ENCODE measurements at places on chromosomes 11 and 22.

GRCh38 chr11:2928605-2929530 is at the start of gene PHLDA2:
Gene PHLDA2, minus strand, starts transcription at chr11:2929420. Its CDS starts 56 bp downstream, at chr11:2929364.
- DNase-seq, result no peak

DNA sequence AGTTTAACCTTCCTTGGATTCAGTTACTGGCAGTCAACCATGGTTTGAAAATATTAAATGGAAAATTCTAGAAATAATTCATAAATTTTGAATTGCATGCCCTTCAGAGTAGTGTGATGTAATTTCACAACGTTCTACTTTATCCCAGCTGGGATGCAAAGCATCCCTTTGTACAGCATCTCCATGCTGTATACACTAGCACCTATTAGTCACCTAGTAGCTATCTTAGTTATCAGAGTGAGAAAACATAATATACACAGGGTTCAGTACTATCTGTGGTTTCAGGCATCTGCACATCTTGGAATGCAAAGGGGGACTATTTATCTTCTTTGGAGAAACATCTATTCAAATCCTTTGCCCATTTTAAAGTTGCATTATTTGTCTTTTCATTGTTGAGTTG is 30.8 kb downstream of the CBL start:
- DNase-seq, result no peak

GRCh38 chr11:61890529-61891330 is 615 bp downstream of the FADS3 start:
- DNase-seq, result no peak

DNA sequence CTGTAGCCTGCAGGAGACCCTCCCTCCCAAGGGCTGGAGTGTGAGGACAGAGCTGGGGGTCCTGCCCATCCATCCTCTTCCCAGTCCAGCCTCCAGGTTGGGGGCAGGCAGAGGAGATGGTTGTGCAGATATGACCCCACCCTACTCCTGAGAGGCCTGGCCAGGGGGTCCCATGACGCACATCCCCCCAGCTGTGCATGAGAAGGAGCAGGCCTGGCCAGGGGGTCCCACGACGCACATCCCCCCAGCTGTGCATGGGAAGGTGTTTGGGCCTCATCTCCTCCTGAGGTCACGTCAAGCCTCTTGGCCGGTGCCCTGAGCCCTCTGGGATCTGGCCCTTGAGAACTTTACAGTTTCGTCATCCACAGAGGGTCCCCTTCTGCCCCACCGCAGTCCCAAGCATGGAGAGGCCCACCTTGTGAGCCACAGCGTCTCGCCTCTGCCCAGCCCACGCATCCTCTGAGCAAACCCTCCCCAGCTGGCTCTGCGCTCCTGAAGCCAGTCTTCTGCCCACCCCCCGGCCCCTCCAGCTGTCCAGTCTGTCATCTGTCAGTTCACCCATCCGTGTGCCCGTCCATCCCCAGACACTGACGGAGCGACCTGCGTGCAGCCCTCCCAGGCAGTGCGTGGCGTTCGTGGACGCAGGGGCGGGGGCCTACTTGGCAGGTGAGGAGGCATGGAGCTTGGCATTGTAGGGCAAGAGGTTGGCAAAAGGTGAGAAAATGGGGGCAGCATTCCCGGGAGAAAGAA is 2.3 kb downstream of the ANO9 start:
- DNase-seq, result no peak

DNA sequence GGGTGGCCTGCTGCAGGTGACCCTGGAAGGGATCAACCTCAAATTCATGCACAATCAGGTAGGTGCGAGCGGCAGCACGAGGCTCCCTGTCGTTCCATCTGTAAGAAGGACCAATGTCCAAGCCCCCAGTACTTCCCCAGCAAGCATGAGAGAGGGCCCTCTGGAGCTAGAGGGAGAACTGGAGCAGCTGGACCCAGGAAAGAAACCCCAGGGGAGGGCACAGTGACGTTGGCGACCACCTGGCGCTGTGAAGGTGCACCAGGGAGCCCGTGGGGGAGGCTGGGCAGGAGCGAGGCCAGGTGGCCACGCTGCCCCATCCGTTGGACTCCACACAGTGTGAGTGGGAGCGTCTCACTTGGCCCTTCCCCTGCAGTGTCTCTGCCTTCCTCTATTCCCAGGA is 28.0 kb downstream of the MYBPC3 start:
- no peak for DNase-seq

DNA sequence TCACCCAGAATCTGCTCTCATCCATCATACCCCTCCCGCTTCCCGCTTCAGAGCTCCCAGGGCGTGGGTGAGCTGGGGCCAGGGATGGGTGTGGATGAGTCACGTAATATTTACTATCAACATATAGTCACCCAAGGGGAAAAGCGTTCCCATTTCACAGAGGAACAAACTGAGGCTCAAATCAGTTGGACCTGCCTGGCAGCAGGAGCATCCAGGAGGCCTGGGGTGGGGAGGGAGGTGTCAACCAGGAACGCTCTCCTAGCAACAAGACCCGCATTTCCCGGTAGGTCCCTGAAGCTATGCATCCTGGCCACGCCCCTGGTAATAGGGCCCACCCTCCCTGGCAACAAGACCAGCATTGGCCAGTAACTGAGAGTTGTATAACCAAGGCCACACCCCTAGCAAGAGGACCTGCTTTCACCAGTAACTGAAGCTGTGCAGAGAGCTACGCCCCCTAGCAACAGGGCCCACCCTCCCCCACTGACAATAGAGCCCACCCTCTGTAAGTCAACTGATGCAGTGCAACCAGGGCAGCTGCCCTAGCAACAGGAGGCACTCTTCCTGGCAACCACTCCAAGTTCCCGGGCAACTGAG is 32.7 kb upstream of the TXNRD2 start:
- DNase-seq, result no peak

DNA sequence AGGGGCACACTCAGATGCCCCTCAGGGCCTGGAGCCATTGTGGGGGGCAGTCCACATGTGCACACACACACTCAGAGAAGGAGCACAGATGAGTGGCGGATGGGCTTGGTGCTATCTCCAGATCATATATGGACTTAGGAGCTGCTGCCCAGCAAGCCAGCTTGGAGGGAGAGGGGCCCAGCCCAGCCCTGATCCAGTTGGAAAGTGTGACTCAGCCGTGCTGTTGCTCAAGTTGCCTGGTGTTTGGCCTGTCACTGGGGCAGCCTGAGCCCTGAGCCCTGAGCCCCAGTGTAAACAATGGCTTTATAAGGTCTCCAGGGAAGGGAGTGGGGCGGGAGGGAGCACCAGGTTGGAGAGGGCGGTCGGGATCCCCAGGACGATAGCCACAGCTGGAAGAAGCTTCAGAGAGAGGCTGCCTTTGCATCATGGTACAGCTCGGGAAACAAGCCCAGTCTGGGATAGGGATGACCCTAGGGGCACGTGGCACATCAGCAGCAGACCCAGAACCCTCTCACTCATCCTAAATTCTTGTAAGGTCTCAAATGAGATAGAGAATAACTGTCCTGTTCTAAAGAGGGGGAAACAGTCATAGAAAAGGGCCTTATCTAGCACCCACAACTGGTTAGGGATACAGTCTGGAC is 4.8 kb downstream of the SELENOM start:
- DNase-seq, result no peak

- DNase-seq, result no peak
These were observed 506.1 kb downstream of the BRD1 start for GRCh38 chr22:49321477-49322055.

DNA sequence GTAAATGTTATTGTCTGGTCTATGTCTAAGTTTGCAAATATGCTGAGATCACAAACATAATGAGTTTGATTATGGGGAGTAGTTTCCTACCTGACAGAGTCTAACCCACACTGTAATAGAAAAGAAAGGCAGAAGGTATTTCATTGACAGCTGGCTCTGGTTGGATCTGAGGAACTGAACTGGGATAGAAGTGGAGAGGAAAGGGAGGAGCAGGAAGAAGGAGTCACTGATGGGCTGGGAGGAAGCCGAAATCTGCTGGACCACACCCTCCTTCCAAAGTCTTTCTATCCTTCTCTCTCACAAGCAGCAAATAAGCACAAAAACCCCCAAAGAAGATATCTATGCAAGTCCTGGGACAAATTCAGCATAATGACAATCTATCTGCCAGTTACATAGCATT is 11.7 kb downstream of the BLID start:
- no peak for DNase-seq

DNA sequence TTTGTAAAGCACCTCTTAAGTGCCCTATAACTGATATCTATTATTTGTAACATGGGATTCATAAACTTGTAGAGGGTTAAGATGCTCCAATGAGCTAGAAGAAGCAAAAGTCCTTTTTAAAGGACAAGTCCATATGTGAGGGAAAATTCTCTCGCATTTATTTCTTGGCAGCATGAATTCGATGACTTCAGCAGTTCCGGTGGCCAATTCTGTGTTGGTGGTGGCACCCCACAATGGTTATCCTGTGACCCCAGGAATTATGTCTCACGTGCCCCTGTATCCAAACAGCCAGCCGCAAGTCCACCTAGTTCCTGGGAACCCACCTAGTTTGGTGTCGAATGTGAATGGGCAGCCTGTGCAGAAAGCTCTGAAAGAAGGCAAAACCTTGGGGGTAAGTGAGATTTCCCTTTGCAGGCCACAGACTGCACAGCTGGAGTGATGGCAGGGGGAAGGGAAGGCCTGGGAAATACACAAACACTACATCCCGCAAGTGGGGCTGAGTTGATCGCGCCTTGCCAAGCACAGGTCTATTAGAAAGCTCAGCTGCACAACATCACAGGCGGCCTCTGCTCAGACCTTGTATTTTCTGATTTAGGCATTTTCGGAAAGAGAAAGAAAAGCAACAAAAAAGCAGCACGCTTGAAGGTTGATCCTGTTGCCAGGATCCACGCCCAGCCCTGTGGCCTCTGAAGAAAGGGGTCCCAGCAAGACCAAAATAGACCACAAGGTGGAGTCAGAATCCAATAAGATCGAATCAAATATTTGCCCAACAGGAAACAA is 1.5 kb downstream of the MS4A8 start:
- DNase-seq, result no peak

DNA sequence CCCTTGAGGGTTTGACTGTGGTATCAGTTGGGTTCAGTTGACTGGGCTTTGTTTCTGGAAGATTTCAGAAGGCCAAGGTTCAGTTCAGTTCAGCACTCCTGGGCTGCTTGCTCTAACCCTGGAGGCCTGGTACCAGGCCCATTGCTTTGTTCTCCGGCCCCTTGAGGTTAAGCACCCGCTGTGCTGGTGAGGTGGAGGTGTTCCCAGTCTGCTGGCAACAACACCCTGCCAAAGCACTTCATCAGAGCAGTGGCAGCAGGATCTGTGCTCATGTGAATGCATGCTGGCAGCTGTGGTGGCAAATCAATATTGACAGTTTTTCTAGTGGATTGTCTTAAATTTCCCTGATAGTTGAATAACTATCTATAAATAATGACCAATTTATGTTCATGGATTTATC is 3.8 kb upstream of the SCGB1D1 start:
- DNase-seq, result no peak

- no peak for DNase-seq
These were observed 71.0 kb downstream of the PARVA start for GRCh38 chr11:12448131-12448939.

DNA sequence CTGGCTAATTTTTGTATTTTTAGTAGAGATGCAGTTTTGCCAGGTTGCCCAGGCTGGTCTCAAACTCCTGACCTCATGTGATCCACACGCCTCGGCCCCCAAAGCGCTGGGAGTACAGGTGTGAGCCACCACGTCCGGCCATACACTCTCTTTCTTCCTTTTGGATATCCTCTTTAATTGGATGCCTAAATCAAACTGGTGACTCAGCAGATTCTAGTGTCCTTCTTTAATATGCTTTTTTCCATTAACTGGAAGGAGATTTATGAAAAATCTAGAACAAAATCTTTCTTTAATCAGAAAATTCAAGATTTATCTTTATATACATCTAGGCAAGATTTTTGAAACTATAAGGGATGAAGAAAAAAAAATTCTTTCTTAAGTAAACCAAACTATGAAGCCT is 969.3 kb upstream of the CCDC90B start:
- DNase-seq, result no peak

- DNase-seq, result no peak
These were observed 37.8 kb downstream of the SCGB1A1 start for GRCh38 chr11:62456630-62457029.

DNA sequence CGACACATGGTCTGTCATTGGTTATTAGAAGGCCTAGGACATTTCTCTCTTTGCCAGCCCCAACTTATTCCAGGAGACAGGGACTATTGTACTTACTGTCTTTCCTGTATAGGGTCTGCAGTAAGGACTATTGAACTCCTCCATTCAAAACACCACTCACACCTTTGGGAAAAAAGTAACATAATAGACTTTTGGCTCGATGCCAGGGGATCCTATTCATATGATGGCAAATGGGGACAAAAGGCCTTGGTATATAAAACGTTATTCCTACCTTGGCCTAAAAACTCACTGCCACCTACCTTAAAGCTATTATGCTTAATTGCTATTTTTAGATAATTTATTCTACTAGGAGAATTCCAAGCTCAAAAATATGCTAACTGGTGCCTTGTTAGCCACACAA is 6.3 kb upstream of the NDUFC2 start:
- DNase-seq, result no peak

DNA sequence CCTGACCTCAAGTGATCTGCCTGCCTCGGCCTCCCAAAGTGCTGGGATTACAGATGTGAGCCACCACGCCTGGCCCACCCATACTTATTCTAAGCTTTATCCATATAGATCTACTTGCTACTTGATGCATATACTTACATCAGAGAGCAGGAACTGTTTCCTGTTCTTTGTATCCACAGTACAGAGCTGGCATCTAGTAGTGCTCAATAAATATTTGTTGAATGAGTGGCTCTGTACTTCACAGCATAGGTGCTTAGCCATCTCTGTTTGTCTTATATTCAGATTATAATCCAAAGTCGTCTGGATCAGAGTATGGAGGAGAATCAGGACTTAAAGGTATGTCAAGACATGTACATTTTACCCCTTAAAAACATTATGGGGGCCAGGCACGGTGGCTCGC is 38.6 kb upstream of the DLAT start:
- no peak for DNase-seq

- no peak for DNase-seq
These were observed 57.9 kb downstream of the SHISAL1 start for GRCh38 chr22:44254811-44255210.

DNA sequence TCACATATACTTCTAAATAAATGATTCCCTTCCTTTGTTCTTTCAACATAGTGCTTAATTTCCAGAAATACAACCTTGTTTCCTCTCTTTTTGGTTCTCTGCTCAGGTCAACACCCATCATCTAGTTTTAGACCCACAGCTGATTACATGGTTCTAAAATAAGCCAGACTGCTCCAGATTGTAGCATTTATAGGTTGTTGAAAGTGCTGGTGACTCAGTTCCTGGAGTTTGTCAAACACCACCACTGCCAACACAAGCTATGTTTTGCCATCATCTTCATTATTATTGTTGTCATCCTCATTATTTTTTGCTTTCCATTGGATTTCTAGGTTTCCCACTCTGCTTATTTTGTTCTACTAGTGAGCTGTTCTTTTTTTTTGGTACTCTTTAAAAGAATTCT is 22.3 kb upstream of the MMP20 start:
- DNase-seq, result no peak

- no peak for DNase-seq
These were observed 9.0 kb downstream of the TP53AIP1 start for GRCh38 chr11:128933481-128934178.

- no peak for DNase-seq
These were observed 13.0 kb upstream of the CDC42BPG start for GRCh38 chr11:64857485-64857884.

- DNase-seq, result no peak
These were observed 38.3 kb downstream of the NCAM1 start for GRCh38 chr11:112999520-112999919.

Data from stimulated activated CD8-positive, alpha-beta memory T cell treated with anti-CD3 and anti-CD28 coated beads, Interleukin-7, amount 100 ng/mL, for 24 hours (primary cell).